ENCODE measurements at places on chromosomes 13 and 19. TPM values are rescaled to one million over a fixed set of nuclear protein-coding genes. Genes with fewer than 3 reads are reported as not detected.

- no peak overlapping the region for H3K4me3 ChIP-seq
- H3K36me3 ChIP-seq, result no peaks in the 10 kb centered on the region
- no peak overlapping the region for H3K27ac ChIP-seq
- H3K27me3 ChIP-seq, result no peaks in the 10 kb centered on the region
Observed at GRCh38 chr13:67554746-67555452, 324.8 kb upstream of the PCDH9 start.

DNA sequence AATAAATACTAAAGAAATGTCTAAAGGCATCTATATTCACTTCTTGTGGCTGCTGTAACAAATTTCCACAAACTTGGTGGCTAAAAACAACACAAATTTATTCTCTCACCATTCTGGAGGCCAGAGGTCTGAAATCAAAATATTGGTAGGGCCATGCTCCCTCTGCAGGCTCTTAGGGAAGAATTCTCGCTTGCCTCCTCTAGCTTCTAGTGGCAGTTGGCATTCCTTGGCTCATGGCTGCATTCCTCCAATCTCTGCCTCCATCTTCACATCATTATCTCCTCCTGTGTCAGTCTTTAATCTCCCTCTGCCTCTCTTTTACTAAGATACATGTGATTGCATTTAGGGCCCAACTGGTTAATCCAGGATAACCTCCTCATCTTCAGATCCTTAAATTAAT lies 54.1 kb upstream of the RFXAP start:
- no peaks in the 10 kb centered on the region for H3K36me3 ChIP-seq
- no peaks in the 10 kb centered on the region for H3K27me3 ChIP-seq
- no peaks in the 10 kb centered on the region for H3K4me1 ChIP-seq

The GRK1 gene
- total RNA-seq, result not detected

GRCh38 chr19:58468216-58468839 lies 1.4 kb downstream of the ZNF324 start:
- peaks cover 22% of the 10 kb centered on the region for H3K4me1 ChIP-seq
- no peak for DNase-seq
- no peak overlapping the region for H3K27ac ChIP-seq
- no peaks in the 10 kb centered on the region for H3K27me3 ChIP-seq

The GZMM gene
- total RNA-seq, result 0.97 TPM

- H3K4me3 ChIP-seq, result no peak overlapping the region
- no peak for DNase-seq
- H3K36me3 ChIP-seq, result no peaks in the 10 kb centered on the region
- no peak overlapping the region for H3K27ac ChIP-seq
Observed at GRCh38 chr19:30341611-30342201, 30.5 kb upstream of the ZNF536 start.

The MBD3L3 gene
- not detected for total RNA-seq

- no peak for DNase-seq
- H3K36me3 ChIP-seq, result no peaks in the 10 kb centered on the region
- H3K27me3 ChIP-seq, result no peaks in the 10 kb centered on the region
- no peak overlapping the region for H3K27ac ChIP-seq
Observed at GRCh38 chr13:33994826-33995502, 177.0 kb downstream of the RFC3 start.

DNA sequence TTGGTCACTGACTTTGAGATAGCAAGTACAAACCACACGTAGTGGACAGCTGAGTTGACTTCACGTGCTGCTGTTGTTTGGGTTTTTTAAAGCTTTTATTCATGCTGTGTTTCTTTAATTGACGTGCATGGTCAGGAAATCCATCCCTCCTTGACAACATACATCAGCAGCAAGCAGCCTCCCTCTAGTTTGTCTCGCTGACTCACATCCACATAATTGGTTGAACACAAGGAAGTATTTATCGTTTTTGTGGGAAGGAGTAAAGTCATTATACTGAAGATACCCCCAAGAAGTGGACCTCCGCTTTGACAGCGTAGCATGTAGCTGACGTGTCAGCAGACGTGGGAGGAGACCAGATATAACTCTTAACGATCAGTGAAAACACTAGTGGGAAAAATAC lies 355.8 kb downstream of the MYO16 start:
- no peak overlapping the region for H3K27ac ChIP-seq
- peaks cover 4% of the 10 kb centered on the region for H3K4me1 ChIP-seq
- H3K27me3 ChIP-seq, result no peaks in the 10 kb centered on the region
- DNase-seq, result no peak
- H3K4me3 ChIP-seq, result no peak overlapping the region

- no peak for DNase-seq
- no peaks in the 10 kb centered on the region for H3K36me3 ChIP-seq
- H3K27ac ChIP-seq, result no peak overlapping the region
Observed at GRCh38 chr13:93767180-93767916, 540.7 kb downstream of the GPC6 start.

The NLRP11 gene
- not detected for total RNA-seq

DNA sequence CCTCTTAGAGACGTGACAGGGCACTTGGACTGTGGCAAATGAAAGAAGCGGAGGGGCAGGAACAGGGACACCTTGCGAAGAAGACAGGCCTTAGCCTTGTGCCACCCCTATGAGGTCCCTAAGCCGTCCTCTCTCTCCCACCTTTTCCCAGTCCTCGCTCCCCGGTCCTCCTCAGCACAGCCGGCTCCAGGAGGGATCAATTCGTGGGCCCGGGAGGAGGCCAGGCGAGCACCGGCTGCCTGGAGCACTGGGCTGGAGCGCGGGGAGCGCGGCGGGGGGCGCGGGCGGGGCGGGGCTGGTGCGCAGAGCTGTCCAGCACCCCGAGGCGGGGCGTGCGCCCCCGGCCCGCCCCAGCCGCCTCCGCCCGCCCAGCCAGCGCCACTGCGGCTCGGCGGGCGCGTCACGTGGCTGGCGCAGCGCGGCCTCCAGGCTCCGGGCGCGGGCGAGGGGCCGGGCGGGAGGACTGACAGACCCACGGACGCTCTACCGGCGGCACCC lies at the start of gene LRP3:
TSS of gene LRP3 (plus strand) at position 466 of the 498 bp plus-strand sequence. CDS start 456 bp downstream, outside the sequence.
- no peak for DNase-seq
- peaks cover 11% of the 10 kb centered on the region for H3K4me1 ChIP-seq

DNA sequence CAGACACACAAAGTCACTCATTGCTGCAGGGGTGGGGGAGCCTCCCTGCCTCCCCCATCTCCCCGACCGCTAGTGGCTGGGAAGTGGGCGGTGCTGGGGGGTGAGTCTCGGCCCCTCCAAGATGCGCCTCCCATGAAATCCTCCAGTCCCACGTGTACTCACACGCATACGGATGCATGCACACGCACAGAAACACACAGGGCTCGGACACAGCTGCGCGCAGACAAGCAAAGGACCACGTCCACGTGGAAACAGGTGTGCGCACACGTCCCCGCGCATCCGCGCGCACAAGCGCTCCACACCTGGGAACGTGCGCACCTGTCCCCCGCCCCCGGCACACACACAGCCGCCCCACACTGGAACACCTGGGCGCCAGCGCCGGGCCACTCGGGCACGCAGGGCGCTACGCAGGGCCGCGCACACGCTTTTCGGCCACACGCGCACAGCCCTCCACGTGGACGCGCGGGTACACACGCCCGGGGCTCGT lies 687 bp downstream of the MATK start:
- peaks cover 13% of the 10 kb centered on the region for H3K4me1 ChIP-seq
- H3K4me3 ChIP-seq, result peak overlapping the region; percentile 53

DNA sequence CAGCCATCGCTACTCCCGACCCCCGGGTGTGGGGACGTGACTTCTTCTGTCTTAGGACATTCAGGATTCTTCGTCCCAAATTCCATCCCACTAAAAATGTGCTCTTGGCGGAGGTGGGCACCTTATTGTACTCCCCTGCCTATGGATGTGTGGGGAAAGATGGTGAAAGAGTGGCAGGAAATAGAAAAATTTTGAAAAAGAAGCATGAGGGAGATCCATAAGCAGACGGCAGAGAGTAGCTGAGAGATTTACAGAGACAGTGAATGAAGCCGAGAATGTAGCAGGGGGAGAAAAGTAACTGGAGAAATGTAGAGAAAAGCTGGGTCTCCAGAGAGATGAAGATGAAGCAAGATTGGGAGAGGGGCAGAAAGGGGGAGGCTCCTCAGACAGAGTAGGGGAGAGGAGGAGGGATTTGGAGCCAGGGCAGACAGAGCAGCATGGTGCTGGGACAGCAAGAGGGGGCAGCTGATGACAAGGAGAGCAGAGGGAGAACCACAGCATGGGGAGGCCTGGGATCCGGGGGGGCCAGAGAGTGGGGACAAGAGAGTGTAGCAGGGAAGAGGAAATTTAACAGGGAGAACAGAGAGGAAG lies 843 bp downstream of the ZNF610 start:
- H3K27ac ChIP-seq, result peak overlapping the region; percentile 81
- no peak for DNase-seq
- H3K27me3 ChIP-seq, result no peaks in the 10 kb centered on the region
- no peaks in the 10 kb centered on the region for H3K36me3 ChIP-seq
- H3K4me1 ChIP-seq, result peaks cover 9% of the 10 kb centered on the region
- H3K4me3 ChIP-seq, result peak overlapping the region; percentile 68

DNA sequence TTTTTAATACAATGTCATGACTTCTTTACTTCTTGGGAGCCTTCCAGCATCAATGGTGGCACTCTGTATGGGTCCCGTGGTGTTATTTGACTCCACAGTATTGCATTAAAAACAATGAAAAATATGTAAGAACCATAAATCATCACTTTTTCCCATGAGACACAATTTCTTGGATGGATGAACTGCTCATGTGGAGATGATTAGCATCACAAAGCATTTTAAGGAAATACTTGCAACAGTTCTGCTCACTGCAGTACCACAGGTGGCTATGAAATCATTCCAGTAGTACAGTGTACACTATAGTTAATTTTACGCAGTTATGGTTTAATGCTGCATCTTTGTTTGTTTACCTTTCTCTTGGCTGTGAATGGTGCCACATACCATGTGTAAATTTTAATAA lies 37.2 kb upstream of the C1QTNF9B start:
- H3K4me3 ChIP-seq, result no peak overlapping the region
- H3K27ac ChIP-seq, result no peak overlapping the region
- H3K4me1 ChIP-seq, result no peaks in the 10 kb centered on the region
- DNase-seq, result no peak
- no peaks in the 10 kb centered on the region for H3K27me3 ChIP-seq
- H3K36me3 ChIP-seq, result no peaks in the 10 kb centered on the region

DNA sequence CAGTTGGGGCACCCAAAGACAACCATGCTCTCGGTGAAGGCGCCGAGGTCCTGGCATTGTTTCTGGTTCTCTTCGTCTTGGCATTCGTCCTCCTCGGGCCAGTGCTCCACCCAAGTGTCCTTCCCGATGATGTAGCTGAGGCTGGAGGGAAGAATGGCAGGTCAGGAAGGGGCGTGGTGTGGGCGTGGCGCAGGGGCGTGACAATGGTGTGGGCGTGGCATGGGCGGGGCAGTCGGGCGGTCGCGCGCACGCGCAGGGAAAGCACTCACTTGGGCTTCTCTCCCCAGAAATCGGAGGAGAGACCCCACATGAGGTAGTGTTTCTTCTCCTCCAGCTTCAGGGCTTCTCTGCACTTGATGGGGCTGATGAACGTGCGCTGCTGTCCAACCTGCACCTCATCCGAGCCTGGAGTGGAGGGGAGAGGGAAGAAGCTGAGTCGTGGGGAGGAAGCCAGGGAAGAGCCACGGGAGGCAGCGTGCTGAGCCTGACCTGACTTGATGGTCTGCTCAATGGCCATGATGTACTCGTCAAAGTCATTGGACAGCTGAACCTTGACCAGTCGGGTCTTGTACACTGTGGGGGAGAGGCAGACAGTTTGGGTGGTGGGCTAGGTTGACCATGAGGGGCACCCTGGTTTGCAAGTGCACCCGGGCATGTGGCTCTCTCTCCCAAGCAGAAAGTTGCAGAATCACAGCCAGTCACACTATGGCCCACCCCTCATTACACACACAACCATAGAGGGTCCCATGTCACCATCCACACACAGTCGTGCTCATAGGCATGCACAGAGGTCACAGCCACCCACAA lies 8.1 kb upstream of the TNFSF14 start:
- DNase-seq, result no peak
- no peak overlapping the region for H3K4me3 ChIP-seq
- peaks cover 7% of the 10 kb centered on the region for H3K4me1 ChIP-seq
- no peaks in the 10 kb centered on the region for H3K36me3 ChIP-seq
- no peak overlapping the region for H3K27ac ChIP-seq
- H3K27me3 ChIP-seq, result no peaks in the 10 kb centered on the region

- H3K27me3 ChIP-seq, result no peaks in the 10 kb centered on the region
- H3K4me3 ChIP-seq, result no peak overlapping the region
- H3K4me1 ChIP-seq, result no peaks in the 10 kb centered on the region
- no peaks in the 10 kb centered on the region for H3K36me3 ChIP-seq
Observed at GRCh38 chr13:104140552-104140951, 1074.3 kb upstream of the SLC10A2 start.

DNA sequence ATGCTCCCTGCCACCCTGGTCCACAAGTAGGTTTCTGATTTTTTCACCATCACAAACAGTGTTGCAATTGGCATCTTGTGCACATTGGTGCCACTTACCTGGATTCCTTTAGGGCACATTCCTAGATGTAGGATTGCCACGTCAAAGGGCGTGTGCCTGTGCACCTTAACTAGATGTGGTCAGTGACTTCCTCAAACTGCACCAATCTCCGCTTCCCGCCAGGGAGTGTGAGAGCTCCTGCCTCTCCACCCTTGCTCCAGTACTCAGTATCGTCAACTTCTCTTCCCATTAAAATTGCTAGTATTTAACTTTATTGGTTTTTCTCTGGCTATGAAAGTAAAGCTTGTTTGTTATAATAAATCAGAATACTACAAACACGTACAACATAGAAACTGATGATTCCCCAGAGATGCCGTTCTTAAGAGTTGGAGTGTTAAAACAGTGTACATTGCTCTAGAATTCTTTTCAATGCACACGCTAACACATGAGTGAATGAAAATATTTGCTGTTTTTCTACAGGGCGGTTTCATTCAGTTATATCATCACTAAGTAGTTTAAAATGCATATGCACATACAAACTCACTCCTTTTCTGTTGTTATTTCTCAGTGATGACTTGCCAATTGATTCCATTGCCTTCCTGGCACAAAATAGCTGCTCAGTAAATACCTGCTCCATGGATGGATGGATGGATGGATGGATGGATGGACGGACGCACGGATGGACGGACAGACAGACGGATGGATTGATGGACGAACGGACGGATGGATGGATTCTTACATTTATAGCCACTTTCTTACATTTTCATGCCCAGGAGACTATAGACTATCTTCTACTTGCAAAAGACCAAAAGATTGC lies 23.4 kb downstream of the CCNE1 start:
- no peaks in the 10 kb centered on the region for H3K4me1 ChIP-seq
- no peak overlapping the region for H3K4me3 ChIP-seq
- no peaks in the 10 kb centered on the region for H3K36me3 ChIP-seq
- peaks cover 34% of the 10 kb centered on the region for H3K27me3 ChIP-seq
- no peak for DNase-seq

The CYSLTR2 gene
- total RNA-seq, result 1.9 TPM

DNA sequence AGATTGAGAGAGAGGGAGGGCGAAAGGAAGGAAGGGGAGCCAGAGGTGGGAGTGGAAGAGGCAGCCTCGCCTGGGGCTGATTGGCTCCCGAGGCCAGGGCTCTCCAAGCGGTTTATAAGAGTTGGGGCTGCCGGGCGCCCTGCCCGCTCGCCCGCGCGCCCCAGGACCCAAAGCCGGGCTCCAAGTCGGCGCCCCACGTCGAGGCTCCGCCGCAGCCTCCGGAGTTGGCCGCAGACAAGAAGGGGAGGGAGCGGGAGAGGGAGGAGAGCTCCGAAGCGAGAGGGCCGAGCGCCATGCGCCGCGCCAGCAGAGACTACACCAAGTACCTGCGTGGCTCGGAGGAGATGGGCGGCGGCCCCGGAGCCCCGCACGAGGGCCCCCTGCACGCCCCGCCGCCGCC lies at the start of gene TNFSF11:
TSS of gene TNFSF11 (plus strand) at position 142 of the 400 bp plus-strand sequence. CDS start at position 294, 152 bp downstream.
- peaks cover 15% of the 10 kb centered on the region for H3K4me1 ChIP-seq
- H3K27me3 ChIP-seq, result peaks cover 41% of the 10 kb centered on the region
- no peak within 1 kb of the TSS for H3K27ac ChIP-seq
